ENCODE measurements at places on chromosomes 4 and X. TPM values are rescaled to one million over a fixed set of nuclear protein-coding genes. Genes with fewer than 3 reads are reported as not detected.

DNA sequence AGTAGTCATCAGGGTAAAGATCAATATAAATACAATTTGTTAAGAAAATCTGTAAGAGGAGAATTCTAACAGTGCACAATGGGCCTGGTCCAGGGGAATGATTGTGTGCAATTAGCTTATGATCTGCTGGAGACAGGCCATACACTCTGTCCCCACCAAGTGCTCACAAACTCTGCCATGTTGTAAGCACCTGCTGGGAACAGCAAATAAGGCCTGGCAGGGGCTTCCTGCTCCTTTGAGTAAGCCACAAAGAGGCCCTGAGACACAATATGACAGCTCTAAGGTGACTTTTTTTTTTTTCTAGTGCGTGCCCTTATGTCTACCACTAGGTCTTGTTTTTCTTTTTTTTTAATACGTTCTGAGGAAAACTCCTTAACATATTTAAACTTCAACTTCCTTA, 866.3 kb upstream of the PCDH7 start:
- no peak for DNase-seq

DNA sequence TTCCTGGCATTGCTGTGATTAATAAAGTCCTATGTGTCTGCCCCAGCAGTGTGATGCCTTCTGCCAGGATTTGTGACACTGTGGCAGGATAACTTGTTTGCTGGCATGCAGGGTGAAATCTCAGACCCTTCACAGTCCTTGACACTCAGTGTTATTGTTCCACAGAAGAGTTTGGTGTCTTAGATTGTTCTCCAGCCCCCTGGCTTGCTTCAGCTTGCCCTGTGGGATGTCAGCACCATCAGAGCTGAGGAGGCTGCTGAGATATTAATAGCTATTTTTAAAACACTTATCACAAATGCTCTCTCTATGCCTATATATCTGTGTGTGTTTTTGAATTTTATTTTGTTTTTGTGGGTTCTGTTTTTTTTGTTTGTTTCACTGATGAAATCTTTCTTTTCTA, 136.9 kb downstream of the TSPAN5 start:
- DNase-seq: no peak

- DNase-seq: no peak
These were observed 21.1 kb downstream of the ACSL1 start for GRCh38 chr4:184804621-184805020.

GRCh38 chrX:106613277-106613676, 1.5 kb downstream of the RADX start:
- no peak for DNase-seq

GRCh38 chrX:119101168-119101567, 26.4 kb downstream of the KIAA1210 start:
- no peak for DNase-seq

Gene ARMCX1
- 67.7 TPM for total RNA-seq

Gene HPGDS
- total RNA-seq: not detected

- no peak for DNase-seq
These were observed 159.3 kb downstream of the ATG4A start for GRCh38 chrX:108250654-108251579.

DNA sequence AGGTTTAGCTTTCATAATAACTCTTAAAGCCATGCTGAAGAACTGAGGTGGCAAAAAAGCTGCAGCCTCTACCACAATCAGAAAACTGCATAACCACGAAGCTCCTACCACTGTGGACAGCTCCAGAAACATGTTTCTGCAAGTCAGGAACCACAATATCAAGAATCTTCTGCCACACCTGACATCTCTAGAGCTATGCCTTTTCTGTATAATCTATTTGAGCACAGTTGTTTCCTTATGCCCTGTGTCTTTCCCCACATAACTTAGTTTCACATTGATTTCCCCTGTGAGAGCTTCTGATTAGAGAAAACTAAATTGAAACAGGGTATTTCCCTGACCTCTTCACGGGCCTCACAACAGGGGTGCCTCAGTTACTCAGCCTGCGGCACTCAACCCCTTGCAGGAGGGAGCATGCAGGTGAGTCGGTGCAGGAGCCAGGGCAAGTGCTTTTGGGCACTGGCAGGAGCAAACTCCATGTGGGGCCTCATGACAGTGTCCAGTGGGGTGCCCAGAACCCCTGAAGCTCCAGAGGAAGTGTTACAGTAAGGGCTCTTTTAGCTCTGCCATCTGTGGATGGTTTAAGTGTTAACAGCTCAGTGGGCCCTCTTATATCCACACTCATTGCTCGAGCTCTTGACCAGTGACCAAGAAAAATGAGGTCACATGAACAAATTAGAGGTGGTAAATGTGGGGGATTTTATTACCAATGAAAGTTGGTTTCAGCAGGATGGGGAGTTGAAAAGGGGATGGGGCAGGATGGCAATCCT, 132.8 kb upstream of the BMP3 start:
- no peak for DNase-seq

DNA sequence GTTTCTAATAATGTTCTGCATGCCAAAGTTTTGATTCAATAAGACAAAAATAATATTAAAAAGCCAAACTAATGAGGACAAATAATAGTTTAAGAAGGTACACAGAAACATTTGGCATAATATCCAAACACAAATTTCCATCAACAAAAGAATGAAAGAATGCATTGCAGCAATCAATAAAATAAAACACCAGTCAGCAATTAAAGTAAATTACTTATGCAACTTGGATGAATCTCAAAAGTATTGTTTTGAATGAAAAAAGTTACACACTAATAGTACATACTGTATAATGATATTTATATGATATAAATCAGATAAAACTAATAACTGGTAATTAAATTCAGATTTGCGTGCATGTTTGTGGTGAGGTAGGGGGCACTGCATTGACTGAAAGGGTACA, 285.5 kb upstream of the PCDH10 start:
- no peak for DNase-seq

Gene SYN1
- under 0.01 TPM for total RNA-seq

Gene SOWAHB
- total RNA-seq: under 0.01 TPM

DNA sequence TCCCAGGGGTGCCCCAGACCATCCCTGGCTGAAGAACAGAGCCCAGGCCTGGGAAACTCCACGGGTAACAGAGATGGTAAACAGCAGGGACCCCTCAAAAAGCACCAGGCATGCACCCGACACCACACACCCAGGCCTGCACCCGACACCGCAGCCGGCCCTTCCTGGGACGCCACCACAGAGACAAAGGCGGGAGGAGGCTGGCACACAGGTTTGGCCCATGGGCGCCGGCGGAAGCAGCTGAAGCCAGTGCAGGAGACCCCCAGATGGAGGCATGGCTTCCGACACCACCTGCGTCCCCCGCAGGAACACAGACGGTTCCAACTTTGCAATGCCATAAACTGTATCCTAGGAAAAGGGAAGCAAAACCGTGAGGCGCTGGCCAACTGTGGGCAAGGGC, 22.3 kb downstream of the CTBP1 start:
- no peak for DNase-seq

- no peak for DNase-seq
These were observed 41.6 kb downstream of the BEX3 start for GRCh38 chrX:103417933-103418332.

Gene CPE
- total RNA-seq: 6.9 TPM

Gene CHRDL1
- 25.9 TPM for total RNA-seq

DNA sequence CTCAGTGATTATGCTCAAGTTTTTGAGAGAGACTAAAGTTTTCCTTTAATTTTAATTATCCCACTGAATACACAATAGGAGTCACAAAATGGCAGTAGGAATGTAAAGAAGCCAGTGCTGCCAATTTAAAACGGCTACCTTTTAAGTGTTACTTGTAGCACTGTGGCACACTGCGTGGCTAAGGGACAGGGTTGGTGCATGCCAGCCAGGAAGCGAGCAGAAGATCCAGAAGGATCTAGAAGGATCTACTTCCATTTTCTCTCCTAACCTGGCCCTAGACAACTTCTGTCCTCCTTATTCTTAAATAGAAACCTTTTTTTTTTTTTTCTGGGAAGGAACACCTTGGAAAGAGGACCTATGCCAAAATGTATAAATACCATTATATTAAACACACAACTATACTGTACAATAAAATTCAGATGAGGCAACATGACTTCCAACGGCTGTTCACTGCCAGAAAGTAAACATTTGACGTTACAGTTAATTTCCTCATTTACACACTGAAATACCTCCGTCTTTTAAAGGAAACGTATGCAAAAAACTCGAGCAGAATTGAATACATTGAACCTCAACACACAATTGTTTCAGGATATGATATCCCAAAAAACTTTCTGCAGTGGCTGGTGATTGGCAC, 2.7 kb downstream of the USP26 start:
- no peak for DNase-seq

Gene FAM9B
- not detected for total RNA-seq

- no peak for DNase-seq
These were observed 203.7 kb upstream of the NWD2 start for GRCh38 chr4:37040816-37041215.

DNA sequence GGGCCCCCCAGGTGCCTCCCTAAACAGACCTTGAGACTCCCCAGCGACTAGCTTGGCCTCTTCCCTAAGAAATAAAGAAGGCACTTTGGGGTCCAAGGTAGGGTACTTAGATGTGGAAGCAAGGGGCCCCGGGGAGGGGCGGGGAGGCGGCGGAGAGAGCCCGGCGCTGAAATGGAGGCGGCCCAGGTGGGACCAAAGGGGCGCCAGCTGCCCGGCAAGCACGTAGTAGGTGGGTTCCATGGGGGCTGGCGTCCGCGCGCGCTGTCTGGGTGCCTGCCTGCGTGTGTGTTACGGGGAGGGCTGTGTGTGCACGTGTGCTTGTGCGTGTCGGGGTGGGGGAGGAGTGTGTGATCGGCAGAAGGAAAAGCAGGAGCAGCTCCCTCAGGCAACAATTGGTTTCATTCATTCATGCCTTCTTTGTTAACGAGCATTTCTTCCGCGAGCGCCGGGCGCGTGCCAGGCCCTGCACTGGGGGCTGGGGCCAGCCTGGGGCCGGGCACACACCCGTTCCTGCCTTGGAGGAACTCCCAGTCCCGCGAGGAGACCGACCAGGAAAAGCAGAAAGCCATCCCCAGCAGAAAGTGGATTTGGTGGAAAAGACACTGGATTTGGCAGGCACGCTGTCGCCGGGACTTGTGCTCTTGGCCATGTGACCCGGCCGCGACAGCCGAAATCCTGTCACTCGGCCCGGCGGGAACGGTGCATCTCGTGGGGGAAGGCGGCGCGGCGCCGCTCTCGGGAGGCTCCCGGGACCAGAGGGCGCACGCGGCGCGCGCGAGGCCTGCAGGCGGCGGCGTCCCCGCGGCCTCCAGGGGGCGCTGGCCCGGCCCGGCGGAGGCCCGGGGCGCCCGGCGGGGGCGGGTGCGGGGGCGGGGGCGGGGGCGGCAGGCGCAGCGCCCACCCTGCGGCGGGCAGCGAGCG, 3.3 kb upstream of the DUSP9 start:
- peak; percentile 94 for DNase-seq

DNA sequence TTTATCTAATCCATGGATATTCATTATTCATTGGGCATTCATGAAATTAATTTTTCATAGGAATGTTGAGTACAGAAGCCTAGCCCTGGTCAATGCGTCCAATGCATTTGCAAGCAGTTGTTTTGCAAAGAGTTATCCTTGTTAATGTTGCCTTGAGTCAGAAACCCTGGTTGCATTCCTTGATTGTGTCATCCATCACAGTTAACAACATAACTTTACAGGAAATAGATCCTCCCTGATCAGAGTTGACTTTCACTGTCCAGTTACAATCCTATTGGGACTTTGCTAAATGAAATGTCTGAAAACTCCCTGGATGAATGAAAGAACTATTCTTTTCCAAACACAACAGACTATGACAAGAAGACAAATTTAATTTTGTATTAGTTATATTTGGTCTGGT, 924.3 kb upstream of the SLIT2 start:
- DNase-seq: peak; percentile 62

DNA sequence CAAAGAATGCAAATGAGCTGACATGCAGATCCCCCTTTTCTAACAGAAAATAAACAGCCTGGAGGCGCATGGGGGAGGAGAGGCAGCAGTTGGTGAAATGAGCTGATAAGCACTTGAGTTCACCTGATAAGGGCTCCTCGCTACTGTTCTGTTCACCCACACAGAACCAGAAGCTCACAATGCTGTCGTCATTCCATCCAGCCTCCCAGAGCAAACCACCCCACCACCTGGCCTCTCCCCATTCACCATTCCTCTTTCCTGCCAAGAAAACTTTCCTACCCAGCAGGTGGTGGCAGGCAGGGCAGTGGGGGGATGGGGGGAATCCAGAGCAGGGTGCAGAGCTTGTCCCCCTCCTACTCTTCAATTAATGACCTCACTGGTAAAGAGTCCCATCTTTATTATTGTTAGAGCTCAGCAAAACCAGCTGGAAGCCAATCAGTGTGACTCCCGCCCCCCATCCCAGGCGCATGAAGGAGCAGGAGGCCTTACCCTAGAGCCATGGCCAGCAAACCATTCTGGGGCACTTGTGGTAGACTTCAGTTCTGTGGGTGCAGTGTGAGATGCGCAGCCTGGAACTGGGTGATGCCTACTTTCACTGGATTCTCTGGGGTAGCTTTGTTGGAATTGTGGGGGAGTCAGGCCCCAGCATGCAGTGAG, 350.3 kb downstream of the ZIC3 start:
- no peak for DNase-seq

- DNase-seq: no peak
These were observed 6.1 kb downstream of the ENOX2 start for GRCh38 chrX:130896802-130897501.

- no peak for DNase-seq
These were observed 72.1 kb upstream of the FAM241A start for GRCh38 chr4:112073181-112073580.

Gene UCHL1
- total RNA-seq: 348 TPM

Gene EDA2R
- total RNA-seq: 13.4 TPM

Gene PABPC1L2A
- not detected for total RNA-seq

DNA sequence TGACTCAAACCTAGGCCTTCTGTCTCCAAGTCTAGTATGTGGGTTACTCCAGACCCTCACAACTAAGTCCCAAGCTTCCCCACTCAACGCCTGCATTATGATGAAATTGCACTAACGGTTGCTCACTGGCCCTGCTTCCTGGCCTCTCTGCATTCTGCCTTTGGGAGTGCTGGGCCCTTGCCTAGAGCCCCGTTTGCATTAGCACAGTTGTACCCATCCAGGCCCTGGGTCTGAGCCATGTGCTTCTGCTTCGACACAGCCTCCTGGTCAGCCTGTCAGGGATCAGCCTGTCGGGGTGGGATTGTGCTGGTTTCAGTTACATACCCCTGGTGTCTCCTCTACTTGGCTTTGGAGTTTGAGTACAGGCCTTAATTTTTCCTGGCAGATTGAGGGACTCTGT, 58.4 kb downstream of the DCUN1D4 start:
- no peak for DNase-seq

Data from osteoblast (primary cell).